ENCODE measurements at places on chromosomes 4 and X. TPM values are rescaled to one million over a fixed set of nuclear protein-coding genes. Genes with fewer than 3 reads are reported as not detected.

IBSP gene
- total RNA-seq, result not detected

DNA sequence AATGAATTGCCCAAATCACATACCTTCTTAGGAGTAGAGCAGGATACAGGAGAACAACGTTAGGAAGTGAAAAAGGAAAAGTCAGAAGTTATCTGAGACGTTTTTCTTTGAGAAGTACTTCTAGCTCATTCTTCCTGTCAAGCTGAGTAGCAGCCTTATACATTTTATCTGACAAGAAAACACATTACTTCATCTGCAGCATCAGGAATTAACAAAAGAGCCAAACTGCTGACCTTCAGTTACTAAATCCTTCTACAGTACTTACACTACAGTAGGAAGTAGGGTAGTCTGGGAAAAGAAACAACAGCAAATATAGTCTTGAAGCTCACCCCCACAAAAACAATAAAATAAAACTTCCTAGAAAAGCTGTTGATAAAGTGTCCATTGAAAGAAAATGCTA lies 57.0 kb downstream of the ATP11C start:
- no peak for DNase-seq

CSN1S1 gene
- not detected for total RNA-seq

PRKG2 gene
- total RNA-seq, result 5.2 TPM

- no peak for DNase-seq
Observed at GRCh38 chr4:54077812-54078211, 13.4 kb upstream of the CHIC2 start.

KIAA1210 gene
- not detected for total RNA-seq

DNA sequence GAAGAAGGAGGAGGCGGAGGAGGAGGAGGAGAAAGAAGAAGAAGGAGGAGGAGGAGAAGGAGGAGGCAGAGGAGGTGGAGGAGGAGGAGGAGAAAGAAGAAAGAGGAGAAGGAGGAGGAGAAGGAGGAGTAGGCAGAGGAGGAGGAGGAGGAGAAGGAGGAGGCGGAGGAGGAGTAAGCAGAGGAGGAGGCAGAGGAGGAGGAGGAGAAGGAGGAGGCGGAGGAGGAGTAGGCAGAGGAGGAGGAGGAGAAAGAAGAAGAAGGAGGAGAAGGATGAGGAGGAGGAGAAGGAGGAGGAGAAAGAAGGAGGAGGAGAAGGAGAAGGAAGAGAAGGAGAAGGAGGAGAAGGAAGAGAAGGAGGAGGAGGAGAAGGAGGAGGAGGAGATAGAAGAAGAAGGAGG lies 19.9 kb downstream of the MRFAP1 start:
- no peak for DNase-seq

DNA sequence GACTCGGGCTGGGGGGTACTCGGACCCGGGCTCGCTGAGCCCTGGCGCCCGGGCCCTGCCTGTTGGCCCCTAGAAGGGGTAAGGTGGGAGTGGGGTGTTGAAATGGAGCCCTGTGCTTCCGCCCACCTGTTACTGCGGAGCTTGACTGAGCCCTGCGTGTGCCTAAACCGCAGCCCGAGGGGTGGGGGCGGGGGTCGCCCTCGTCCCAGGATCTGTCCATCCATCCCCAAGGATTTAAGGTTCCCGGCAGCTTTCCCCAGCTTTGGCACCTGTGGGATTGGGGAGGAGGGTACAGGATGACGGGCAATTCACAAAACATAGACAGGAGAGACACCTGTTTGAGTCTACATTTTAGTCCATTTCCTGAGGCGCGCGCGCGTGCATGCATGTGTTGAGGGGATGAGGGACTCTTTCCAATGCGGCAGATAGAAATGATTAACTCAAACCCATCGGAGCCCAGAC lies 779 bp downstream of the GABRQ start:
- DNase-seq, result no peak

TCP11X2 gene
- total RNA-seq, result not detected

EXOC1L gene
- not detected for total RNA-seq

- DNase-seq, result no peak
Observed at GRCh38 chrX:32538554-32538953, 672.8 kb downstream of the DMD start.

- no peak for DNase-seq
Observed at GRCh38 chrX:23884427-23885024, 23.2 kb downstream of the APOO start.

- DNase-seq, result no peak
Observed at GRCh38 chr4:90080116-90080515, 47.1 kb upstream of the CCSER1 start.

DNA sequence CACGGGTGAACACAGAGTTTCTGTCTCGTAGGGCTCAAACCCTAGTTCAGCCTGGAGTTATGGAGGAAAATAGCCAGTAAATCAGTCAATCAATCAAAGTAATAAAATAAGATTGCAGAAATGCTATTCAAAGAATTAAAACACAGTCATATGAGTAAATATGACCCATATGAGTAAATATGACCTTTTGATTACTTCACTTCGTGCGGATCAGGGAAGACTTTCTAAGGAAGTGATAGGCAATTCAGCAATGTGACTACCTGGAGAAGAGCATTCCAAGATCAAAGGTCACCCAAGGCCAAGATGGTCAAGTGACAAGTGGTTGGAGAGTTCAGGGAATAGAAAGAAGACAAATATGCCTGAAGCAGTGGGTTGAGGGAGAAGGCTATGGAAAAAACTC lies 722.6 kb downstream of the ADGRL3 start:
- no peak for DNase-seq

DNA sequence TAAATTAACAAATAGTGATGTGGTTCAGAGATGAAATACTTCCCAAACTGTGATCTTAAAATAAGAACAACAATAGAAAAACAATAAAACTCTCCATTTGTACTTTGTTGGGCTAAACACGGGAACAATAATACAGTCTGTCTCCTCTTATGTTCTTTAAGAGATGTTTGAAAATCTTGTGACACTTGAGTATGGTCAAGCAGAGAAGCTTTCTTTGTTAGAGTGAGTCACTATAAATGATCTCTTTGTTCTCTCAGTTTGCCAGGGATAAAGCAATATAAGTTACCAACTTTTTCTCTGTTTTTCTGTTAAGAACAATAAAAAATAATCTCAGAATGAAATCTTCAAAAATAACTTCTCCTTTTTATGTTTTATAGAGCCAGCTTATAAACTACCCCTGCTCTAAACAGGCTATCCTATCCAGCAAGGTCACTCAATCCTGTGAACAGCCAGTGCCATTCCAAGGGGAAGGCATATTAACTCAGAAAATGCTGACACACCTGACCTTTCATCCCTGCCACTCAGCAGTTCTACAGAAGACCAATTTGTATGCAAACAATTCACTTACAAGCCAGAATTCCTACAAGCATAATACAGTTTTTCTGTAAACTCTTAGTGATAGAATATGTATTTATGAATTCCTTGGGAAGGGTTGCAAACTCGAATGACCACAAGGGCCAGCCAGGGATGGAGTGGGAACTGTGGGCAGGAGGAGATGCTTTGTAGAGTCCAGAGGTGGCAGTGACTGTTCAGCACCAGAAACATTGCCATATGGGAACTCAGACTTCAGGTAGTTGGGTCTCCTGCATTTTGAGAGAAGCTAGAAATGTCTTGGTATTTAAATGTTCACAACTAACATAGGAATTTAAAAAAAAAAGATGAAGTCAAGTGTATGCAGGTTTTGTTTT lies 52.2 kb downstream of the AFM start:
- DNase-seq, result no peak

GRCh38 chrX:153622661-153623309 lies 23.8 kb upstream of the CCNQ start:
- DNase-seq, result no peak

- no peak for DNase-seq
Observed at GRCh38 chr4:149465955-149466354, 349.7 kb downstream of the IQCM start.

MAGEB4 gene
- total RNA-seq, result not detected

INTU gene
- total RNA-seq, result 0.60 TPM

- peak; percentile 57 for DNase-seq
Observed at GRCh38 chr4:4488405-4489404, 53.1 kb downstream of the STX18 start.

DNA sequence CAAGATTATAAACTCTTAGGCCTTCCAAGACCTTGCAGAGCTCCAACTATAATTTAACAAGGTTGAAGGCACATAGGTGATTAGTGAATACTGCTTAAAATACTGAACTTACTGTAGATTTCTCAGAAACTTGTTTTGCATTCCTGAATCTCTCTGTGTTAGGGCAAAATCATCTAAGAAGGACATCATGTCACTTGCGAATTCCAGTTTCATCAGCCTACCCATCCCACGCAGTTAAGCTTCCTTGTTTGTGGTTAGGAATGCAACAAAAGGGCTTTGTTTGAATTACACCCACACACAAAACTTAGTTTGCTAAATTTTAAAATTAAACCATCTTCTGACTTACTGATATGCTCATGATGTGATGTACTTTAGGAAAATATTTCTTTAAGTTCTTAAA lies 174.0 kb downstream of the SOWAHB start:
- no peak for DNase-seq

DNA sequence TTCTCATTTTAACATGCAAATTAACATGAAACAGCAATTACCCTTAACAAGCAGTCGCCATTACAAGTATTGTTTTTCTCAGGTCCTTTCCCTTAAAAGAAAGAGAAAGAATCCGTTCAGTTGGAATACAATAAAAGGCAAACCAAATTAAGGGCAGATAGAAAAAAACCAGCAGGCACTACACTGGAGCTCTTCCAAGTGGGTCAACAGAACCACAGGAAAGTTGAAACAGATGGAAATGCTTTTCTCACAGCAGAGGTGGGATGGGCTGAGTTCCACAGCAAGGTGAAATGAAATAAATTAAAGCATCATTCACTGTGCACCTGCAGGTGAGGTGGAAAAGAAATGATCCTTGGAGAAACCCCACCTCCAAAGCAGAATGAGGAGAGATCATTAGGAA lies 102.6 kb downstream of the APBB2 start:
- DNase-seq, result no peak

DNA sequence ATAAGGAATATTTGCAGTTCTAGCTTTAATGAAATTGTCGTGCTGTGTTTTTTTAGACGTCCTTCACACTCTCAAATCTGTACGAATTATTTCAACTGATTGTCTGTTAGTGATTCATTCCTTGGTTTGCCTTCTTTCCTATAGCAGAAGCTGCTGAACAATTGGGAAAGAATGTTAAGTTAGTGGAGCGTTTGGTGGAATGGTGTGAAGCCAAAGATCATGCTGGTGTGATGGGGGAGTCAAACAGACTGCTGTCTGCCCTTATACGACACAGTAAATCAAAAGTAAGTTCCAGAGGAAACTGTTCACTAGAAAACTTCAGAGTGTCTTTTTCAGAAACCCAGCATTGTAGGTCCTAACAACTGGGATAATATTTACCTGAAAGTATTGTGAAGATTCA lies 159.9 kb downstream of the RAP1GDS1 start:
- no peak for DNase-seq

DNA sequence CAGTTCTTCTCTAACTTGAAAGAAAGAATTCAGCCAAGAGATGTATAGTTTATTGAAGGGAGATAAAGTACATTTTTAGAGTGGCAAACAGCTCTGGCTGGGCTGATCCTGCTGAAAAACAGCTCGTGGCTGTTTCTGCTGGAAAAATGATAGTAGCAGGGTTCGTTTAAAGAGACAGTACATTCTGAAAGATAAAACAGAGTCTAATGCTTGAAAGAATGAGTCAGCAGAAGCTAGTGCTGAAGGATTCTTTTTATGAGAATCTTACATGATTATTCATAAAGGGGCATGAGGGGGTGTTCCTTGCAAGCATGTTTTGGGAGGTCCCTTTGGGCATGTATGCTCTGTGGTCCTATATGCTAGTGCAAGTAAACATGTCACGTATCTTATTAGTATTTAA lies 790.0 kb downstream of the PCDH18 start:
- DNase-seq, result no peak

KCND1 gene
- 1.7 TPM for total RNA-seq

- DNase-seq, result no peak
Observed at GRCh38 chr4:183492791-183493222, 12.1 kb upstream of the ING2 start.

TXLNG gene
- total RNA-seq, result 26.5 TPM

DNA sequence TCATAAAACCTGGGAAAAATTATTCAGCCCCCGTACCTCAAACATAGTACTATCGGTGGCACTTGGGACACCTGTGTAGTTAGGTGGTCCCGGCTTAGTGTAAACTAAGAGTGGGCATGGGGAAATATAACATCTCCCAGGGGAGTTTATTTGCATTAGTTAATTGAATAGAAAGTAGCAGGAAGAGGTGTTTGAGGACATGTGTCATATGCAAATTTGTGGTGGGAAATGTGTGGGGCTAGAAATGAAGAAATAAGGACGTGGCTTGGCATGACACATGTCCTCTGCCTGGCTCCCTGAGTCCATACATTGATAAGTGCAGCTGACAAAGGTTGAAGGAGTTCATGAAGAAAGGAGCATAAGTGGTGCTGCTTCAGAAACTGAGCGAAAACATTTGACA lies 483.6 kb downstream of the SH2D1A start:
- DNase-seq, result no peak

DNA sequence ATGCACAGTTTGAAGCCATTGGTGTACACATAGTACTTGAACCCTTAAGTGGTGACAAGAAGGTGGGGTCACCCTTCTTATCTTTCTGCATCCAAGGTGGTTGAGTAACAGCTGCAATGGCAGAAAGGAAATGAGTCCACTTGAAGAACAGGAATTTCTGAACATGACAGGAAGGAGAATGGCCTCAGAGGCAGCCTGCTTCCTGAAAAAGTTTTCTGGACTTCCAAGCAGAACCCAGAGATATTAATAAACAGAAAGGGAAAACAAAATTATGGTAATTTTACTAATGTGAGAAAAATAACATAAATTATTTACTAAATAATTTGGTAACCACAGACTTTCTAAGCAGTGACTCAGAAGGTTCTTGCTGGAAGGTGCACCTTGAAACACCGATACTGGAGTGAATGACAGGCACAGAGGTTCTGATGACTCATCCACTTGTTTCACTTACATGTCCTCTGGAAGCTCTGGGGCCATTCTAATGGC lies 119.9 kb upstream of the HS3ST1 start:
- no peak for DNase-seq

ZAR1 gene
- total RNA-seq, result not detected

BBS12 gene
- total RNA-seq, result 2.4 TPM

DNA sequence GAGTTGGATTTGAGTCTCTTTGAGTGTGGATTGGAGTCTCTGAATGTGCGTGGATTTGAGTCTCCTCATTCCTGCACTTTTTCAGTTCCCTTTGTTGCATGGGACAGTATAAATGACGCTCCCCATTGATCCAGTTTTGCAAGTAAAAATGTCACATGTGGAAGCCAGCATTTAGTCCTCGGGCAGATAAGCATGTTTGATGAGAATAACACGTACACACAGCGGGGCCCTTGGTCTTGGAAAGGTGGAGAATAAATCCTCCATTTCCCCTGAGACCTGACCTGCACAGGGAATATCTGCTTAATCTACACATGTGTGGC lies 8.1 kb downstream of the P2RY8 start:
- DNase-seq, result no peak

JAKMIP1 gene
- 0.38 TPM for total RNA-seq

All from naive thymus-derived CD8-positive, alpha-beta T cell (primary cell).